ENCODE measurements at places on chromosomes 2 and 18.

DNA sequence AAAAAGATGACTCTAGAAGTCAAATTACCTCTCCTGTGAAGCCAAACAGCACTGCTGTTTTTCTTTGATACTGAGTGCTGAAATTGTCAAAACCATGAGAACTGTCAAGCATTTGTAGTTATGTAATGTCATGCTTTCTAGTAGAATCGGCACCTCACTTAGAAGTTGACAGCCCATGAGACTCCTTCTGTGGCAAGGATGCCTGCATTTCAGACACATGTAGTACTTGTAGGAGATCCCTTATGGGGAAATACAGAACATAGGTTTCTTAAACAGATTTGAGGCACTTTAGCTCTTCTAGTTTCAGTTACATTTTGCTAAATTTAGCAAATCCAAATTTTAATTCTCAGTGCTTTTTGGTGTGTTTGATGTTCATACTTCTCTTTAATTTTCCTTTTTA lies 15.7 kb downstream of the ZNF407 start:
- no peak for DNase-seq

DNA sequence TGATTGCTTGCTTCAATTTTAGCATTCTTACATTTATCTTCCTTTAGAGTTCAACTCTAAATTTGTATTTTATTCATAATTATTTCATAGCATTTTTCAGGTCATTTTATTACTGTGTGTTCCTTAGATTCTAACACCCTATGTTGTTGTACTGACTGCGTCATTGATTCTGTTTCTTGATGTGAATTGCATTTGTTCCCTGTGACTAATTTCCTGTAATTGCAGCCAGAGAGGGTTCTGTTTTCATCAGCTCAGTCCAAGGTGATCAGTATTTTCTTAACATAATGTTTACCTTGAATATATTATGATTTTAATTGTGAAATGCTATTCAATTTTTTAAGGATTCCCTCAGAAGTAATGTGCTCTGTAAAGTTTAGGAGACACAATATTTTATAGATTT lies 970.2 kb upstream of the PIK3C3 start:
- no peak for DNase-seq

GRCh38 chr2:101402630-101403029 lies 15.3 kb upstream of the CREG2 start:
- no peak for DNase-seq

- no peak for DNase-seq
Observed at GRCh38 chr2:210442878-210443277, 33.7 kb downstream of the LANCL1 start.

GRCh38 chr2:155708071-155708470 lies 624.5 kb downstream of the NR4A2 start:
- no peak for DNase-seq

DNA sequence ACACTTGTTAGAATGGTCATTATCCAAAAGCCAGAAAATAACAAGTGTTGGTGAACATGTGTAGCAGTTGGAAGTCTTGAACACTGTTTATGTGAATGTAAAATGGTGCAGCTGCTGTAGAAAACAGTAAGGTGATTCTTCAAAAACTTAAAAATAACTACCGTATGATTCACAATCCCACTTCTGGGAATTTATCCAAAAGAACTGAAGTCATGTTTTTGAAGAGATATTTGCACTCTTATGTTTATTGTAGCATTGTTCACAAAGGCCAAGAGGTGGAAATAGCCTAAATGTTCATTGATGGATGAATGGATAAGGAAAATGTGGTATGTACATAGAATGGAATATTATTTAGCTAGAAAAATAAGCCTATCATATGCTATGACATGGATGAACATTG lies 6.3 kb upstream of the SPP2 start:
- no peak for DNase-seq

GRCh38 chr18:53422896-53423295 lies 801.6 kb downstream of the MBD2 start:
- peak; percentile 72 for DNase-seq

DNA sequence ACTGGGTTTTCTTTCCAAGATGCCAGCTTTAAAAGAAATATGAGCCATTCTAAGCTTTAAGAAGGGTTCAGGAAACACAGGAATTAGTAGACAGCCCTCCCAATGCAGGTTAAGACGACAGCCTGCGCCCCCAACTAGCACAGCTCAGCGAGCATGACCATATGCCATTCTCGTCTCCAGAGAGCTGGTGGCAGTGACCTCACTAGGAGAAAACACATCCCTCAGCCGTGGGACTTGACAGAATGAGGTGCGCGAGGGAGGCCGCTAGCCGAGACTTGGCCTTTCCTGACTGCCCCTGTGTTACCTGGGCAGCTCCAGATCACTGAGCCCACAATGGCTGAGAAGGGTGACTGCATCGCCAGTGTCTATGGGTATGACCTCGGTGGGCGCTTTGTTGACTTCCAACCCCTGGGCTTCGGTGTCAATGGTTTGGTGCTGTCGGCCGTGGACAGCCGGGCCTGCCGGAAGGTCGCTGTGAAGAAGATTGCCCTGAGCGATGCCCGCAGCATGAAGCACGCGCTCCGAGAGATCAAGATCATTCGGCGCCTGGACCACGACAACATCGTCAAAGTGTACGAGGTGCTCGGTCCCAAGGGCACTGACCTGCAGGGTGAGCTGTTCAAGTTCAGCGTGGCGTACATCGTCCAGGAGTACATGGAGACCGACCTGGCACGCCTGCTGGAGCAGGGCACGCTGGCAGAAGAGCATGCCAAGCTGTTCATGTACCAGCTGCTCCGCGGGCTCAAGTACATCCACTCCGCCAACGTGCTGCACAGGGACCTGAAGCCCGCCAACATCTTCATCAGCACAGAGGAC lies 103.9 kb downstream of the MAPK4 start:
- no peak for DNase-seq

- no peak for DNase-seq
Observed at GRCh38 chr2:241041589-241042158, 43.3 kb downstream of the SNED1 start.
